NB4 (cell line): ENCODE measurements at places on chromosomes 5 and 9.

DNA sequence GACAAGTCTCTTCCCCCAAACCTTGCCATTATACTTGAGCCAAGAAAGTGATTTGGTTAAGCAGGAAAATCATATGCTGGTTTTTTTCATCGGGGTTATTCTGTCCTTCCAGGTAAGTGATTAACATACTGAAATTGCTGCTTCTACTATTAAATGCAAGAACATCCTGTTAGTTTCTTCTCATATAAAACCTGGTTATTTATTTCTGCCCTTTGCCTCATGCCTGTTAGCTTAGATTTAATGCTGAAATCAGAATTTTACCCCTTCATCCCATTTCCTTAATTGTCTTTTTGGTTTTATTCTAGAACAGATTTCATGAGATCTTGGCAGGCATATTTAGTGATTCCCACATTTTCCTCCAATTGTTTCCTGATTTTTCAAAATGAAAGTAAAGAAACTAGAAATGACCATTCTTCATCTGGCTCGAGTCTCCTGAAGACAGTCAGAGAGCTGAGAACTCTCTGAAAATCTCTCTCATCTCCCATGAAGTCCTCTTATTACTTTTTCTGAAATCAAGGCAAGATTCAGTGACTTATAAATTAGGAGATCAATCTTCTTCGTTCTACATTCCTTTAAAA is 132.9 kb downstream of the NFIB start:
- no peak for DNase-seq

DNA sequence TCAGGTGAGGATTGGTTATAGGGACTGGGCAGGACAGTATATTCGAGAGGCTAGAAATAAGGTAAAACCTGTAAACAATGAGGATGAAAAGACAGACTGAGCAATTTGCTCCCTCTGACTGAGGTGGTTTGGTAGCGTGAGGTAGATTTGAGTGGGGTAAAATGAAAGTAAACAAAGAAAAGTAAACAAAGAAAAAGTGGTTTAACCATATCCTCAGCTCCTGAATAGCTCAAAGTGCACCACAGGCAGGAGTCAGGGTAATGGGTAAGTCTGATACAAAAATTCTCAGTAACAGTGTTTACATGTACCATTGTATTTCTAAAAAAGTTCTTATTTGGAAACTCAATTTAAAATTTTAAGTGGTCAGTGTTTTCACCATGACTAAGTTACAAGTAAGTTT is 203.1 kb upstream of the ARRDC3 start:
- no peak for DNase-seq

- DNase-seq = no peak
Observed at GRCh38 chr5:99045871-99046270, 117.1 kb upstream of the CHD1 start.

- no peak for DNase-seq
Observed at GRCh38 chr9:108599571-108599970, 256.2 kb downstream of the ACTL7B start.

DNA sequence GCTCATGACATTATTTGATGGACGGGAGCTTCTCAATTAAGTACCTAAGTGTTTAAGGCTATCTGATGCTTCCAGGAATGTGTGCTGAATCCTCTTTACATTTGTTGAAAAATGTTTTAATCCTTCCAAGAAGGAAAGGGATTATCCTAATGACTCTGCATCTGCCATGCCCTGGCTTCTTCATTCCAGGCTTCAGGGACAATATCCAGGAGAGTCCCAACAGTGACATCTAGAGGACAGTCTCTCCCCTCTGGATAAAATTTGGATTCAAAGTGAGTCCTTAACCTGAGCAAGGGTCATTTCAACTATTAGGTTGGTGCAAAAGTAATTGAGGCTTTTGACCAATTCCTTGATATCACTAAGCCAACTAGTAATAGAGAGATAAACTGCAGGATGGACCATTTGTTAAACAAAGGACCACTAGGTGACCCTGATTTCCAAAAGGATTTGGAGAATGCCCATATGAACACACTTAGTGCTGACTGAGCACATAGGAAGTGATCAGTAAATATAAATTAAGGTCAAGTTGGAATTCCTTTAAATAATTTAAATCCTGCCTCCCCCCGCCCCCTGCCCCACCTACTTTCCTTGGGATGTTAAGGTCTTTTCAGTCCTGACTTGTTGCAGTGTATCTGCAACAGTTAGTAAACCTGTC is 19.1 kb downstream of the TNFSF8 start:
- DNase-seq = peak; percentile 37

- no peak for DNase-seq
Observed at GRCh38 chr5:108661024-108661423, 86.7 kb upstream of the FER start.

- no peak for DNase-seq
Observed at GRCh38 chr5:111310711-111311620, 86.8 kb downstream of the CAMK4 start.

GRCh38 chr9:106934442-106935238 is 71.7 kb downstream of the ZNF462 start:
- DNase-seq = no peak

DNA sequence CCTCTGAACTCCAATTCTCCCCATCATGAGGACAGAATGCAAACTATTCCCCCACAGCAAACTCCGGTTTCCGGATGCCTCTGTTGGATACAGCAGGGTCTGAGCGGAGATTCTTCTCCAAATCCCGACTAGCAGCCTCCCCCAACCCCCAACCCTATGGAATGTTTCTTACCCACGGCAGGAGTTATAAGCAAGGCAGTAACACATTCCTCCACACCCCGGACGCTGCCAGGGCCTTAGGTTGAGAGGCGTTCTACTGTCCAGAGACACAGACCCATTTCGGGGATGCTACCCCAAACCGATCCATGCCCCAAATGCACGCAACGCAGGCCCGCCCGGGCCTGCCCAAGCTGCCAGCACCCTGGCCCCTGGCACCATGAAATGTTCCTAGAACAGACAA is 85.6 kb upstream of the LMX1B start:
- DNase-seq = no peak

DNA sequence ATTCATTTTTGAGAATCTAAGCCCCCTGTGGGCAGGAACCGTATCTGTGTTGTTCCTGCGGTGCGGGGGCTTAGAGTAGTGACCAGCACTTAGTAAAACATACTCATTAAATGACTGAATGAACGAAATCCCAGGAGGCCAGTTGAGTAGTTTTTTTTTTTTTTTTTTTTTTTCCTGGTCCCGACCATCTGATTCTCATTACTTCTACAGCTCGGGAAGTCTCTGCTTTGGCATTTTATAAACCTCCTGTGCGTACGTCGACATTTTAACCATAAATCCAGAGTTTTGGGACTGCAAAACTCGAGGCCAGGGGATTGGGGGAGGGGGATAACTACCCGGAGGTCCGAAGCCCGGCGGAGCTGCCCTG is 31.5 kb upstream of the SPRY4 start:
- DNase-seq = no peak

DNA sequence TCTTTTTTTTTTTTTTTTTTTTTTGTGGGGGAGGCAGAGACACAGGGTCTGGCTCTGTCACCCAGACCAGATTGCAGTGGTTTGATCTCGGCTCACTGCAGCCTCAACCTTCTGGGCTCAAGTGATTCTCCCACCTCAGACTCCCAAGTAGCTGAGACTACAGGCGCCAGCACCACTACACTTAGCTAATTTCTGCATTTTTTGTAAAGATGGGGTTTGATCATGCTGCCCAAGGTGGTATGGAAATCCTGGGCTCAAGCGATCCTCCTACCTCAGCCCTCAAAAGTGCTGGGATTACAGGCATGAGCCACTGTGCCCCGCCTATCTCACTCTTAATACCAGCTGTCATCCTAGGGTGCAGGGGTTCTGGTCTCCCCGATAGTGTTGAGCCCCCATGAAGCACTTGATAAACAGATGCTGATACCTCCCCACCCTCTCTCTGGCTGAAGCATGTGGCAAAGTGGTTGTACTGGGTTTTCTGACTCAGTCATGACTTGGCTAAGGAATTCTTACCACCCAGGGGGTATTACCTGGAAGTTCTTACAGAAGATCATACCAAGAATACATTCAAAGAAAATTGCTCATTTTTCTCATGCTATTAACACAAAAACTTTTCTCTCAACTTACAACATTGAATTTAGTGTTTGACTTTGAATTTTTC is 110.2 kb upstream of the DAPK1 start:
- no peak for DNase-seq

- DNase-seq = peak; percentile 32
Observed at GRCh38 chr5:33824516-33825195, 67.1 kb downstream of the ADAMTS12 start.

GRCh38 chr5:143118222-143118621 is 285.3 kb downstream of the NR3C1 start:
- DNase-seq = peak; percentile 81

GRCh38 chr5:87411973-87412629 is 629 bp downstream of the CCNH start:
- DNase-seq = peak; percentile 65

- DNase-seq = peak; percentile 52
Observed at GRCh38 chr5:1414311-1415058, 30.8 kb downstream of the SLC6A3 start.

GRCh38 chr5:112830378-112830777 is 30.7 kb upstream of the SRP19 start:
- no peak for DNase-seq

GRCh38 chr5:125582352-125582751 is 835.9 kb upstream of the ZNF608 start:
- no peak for DNase-seq

DNA sequence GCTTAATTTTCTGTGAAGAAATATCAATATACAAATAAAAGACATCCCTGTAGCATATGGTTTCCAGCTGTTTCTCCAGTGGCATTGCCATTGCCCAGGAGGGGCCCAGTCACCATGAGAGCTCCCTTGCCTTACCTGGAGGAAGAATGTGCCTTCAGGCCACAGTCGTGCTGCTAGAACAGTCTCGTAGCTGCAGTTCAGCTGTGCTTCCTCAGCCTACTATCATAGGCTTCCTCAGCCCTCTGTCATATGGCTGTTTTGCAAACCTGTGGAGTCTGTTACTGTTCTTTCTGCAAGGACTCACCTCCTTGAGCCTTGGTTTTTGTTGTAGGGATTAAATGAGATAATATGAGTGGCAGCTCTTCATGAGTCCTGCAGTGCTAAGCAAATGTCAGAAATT is 67.6 kb downstream of the RCL1 start:
- no peak for DNase-seq

- no peak for DNase-seq
Observed at GRCh38 chr9:17635115-17635890, 56.4 kb downstream of the SH3GL2 start.

DNA sequence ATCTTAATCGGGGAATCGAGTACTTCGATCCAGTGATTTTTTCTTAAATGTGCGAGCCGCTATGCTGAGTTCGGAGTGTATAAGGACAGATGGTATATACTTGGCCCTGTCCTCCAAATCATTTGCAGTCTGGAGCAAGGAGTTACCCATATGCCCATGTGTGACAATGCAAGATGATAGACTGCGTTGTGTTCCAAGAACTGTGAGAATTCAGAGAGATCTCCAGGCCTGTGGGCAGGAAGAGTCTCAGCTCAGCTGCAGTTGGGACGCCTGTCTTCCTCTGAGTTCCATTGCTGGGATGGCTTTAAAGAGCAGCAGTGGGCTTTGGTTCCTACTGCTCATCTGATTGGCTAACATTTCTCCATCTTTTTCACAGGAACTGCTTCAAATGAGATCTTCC is 106.6 kb downstream of the ADAMTS16 start:
- DNase-seq = no peak

GRCh38 chr5:124453221-124454051 is 293.0 kb downstream of the ZNF608 start:
- DNase-seq = no peak

GRCh38 chr9:84669013-84669287 is 579 bp upstream of the NTRK2 start:
- DNase-seq = no peak

GRCh38 chr5:20604992-20605391 is 617.0 kb upstream of the CDH18 start:
- no peak for DNase-seq

DNA sequence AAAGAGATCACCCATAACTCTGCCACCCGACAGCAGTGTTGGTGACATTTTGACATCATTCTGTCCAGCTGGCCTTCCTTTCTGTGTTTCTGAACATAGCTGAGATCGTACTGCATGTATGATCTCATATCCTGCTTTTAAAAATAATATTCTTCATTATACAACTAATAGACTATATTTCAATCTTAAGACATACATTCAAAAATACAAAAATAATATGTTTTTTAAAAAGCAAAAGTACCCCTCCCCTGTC is 47.7 kb upstream of the RPL26L1 start:
- DNase-seq = no peak

GRCh38 chr5:141703133-141703561 is 21.1 kb upstream of the ARAP3 start:
- no peak for DNase-seq

- DNase-seq = no peak
Observed at GRCh38 chr9:99632349-99633038, 189.2 kb upstream of the NR4A3 start.

DNA sequence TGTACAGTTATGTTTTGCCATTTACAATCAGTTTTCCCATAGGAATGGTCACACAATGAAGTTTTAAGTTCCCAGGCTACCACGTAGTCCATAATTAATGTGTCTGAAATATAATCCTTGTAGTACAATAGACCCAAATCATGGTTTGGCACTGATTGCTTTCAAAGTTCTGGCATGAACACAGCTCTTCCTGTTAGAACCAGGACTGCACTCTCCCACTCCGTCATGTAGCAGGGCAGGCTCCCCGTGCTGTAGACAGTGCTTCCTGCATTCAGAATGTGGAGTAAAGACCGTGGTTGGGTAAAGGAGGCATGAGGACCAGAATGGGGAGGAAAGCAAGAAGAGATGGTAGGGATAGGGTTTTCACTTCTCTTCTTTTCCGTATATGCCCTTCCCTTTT is 4.0 kb downstream of the SEC61B start:
- DNase-seq = no peak

- DNase-seq = peak; percentile 15
Observed at GRCh38 chr9:35972093-35972492, 14.1 kb upstream of the OR2S2 start.

DNA sequence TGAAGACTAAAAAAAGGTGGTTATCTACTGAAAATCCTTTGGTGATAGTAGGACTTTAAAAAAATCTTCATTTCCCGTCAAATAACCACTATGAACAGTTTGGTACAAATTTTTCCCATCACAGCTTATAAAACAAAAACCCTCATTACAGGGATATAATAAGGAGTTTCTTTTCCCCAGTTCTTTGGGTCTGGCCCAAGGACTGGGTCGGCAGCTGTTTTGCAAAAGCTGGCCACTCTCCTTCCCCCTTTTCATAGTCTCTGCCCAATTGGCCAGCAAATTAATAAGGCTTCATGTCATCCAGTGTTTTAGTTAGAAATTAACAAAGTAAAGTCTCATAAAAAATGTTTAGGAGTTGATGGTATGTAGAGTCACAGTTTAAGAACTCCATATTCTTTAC is 47.0 kb upstream of the PDE8B start:
- no peak for DNase-seq

DNA sequence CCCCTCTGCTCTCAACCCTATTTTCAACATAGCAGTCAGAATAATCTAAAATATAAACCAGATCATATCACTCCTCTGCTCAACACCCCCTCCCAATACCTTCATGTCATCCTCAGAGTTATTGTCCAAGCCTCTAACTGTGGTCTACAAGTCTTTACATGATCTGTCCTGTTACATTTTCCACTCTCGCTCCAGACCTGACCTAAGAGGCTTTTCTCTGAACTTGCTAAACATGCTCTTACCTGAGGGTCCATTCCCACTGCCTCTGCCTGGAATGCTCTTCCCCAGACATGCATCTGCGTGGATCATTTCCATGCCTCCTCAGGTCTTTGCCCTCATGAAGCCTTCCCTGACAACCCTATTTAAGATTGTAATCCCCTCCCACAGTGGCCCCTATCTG is 12.0 kb downstream of the NIPSNAP3B start:
- DNase-seq = no peak
